Stimulated activated CD4-positive, alpha-beta T cell treated with anti-CD3 and anti-CD28 coated beads, Interleukin-4, amount 100 ng/mL, for 48 hours (primary cell): ENCODE measurements at places on chromosomes 1 and 21.

- no peak for DNase-seq
These were observed 7.2 kb downstream of the TUFT1 start for GRCh38 chr1:151547119-151547899.

DNA sequence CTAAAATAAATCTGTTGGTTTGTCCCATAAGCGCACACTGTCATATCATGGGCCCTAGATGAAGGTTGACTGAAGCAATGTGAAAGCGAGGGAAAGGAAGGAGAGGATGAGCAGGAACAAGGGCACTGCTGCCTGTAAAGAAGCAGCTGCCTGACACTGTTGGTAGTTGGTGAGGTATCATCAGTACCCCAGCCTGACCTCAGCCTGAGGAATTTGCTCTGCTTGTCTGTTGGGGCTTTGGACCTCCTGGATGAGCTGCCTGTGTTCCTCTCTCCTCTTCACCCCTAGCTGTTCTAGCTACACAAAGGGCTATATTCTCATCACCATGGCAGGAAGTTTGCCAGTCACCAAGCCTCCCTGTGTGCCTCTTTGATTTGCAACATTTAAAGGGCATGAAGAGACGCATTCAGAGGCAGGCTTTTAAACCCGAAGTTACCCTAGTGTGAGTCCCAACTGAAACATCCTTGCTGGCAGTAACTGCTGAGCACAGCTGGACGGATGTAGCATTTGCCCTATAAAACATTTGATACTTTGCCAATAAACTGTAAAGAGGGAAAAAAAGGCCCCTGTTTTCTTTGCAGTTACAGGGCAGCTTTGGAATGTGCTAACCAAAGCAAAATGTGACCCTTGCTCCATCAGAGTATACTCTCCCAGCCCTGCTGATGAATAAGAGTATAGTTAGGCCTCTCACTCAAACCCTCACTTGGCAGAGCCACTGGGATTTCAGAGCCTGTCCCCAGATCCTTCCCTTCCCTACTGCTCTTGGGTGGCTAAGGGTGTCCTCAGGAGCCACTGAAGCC, 22.2 kb upstream of the SPATA6 start:
- no peak for DNase-seq

DNA sequence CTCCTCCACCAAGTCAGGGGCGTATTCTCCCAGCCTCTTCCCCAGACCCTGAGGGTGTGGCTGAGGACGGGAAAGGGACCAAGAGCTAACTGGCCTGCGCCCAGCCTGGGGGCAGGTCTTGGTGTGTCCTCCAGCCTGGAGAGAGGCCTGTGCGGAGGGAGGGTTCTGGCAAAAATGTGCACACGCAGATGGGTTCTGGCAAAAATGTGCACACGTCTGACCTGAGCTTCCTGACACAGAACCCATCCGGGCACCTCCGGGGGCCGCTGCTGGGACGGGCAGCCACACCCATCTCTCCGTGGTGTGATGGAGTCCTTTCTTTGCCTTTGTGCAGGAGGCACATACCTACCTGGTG, 23.1 kb upstream of the PKP1 start:
- no peak for DNase-seq

GRCh38 chr1:6086762-6087376, 41.2 kb downstream of the KCNAB2 start:
- DNase-seq, result no peak
